ENCODE measurements at places on chromosomes 3 and 15.

DNA sequence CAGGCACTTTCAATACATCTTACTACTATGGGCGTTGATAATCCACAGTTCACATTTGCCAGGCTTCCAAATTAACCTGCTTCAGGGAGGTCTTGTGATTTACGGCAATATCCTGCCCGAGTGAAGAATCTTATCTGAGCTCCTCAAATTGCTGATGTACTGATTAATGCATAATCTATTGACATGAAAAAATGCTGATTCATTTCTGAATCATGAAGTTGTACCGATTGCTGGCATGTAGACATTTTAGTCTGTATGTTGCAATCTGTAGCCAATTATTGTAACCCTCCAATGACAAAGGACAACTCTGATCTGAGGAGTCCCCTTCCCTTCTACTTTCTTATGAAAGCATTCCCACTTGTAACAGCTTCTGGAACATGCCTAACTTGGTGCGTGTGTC, 97.2 kb downstream of the SEC22A start:
- DNase-seq = no peak

DNA sequence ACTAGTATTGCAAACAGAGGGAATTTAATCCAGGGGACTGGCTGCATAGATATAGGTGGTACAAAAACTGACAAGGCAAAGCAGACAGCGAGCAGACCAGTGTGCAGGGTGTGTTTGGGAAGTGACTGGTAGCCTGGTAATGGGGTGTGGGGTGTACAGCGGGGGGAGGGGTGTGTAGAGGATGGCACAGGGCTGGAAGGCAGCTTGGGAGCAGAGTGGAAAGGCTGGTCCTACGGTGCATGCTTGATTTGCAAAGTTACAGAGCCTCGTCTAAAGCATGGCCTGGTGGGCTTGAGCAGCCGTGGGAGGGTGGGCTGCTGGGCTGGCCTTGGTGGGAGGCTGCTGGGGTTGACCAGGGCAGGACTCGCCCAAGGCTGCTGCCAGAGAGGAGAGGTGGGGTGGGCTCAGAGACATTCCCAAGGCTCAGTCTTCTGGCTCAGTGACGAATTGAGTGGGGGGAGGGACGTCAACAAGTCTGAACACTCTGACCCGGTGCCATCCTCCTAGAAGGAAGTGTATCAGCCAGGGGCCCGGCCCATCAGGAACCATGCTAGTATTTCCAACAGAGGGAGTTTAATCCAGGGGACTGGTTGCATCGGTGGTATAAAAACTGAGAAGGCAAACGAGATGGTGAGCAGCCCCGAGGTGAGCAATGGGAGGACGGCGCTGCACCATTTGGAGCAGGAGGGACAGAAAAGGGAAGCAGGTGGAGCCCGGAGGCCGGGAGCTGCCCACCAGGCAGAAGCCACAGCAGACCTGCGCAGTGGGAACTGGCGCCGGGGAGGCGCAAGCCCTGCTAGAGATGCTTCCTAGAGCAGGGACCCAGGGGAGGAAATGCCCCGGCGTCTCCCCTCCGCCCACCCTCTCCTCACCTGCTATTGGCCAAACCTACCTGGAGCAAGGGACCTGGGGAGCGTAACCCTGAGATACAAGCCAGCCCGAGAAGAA, 29.2 kb downstream of the CPN2 start:
- DNase-seq = peak; percentile 72

- no peak for DNase-seq
These were observed 61.1 kb downstream of the CPNE4 start for GRCh38 chr3:131973731-131974130.

GRCh38 chr3:129534428-129535027, 6.1 kb downstream of the RHO start:
- DNase-seq = no peak

GRCh38 chr15:63238796-63239195, 38.6 kb upstream of the APH1B start:
- no peak for DNase-seq

- no peak for DNase-seq
These were observed 18.6 kb downstream of the ARIH1 start for GRCh38 chr15:72492733-72493132.

GRCh38 chr3:195098741-195099525, 172.0 kb downstream of the XXYLT1 start:
- DNase-seq = no peak

- DNase-seq = no peak
These were observed 49.6 kb downstream of the ECT2 start for GRCh38 chr3:172800156-172800555.

- no peak for DNase-seq
These were observed 423.5 kb downstream of the TUSC7 start for GRCh38 chr3:117133066-117133465.

GRCh38 chr3:42036483-42036823, 54.7 kb upstream of the TRAK1 start:
- DNase-seq = no peak

DNA sequence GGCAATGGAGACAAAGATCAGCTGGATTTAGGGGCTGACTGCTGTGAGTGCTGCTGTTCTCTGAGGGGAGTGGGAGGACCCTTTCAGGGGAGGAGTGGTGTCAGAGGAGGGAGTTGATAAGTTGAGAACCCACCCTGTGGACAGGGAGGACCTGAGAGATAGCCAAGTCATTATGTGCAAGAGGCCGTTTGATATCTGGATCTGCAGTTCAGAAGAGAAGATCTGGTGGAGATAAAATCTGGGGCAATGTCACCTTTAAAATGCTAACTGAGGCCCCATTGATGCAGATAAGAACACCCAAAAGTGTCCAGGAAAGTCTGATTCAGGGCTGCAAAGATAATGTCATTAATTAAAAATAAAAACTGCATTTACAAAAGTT, 256.1 kb upstream of the HES1 start:
- DNase-seq = no peak

DNA sequence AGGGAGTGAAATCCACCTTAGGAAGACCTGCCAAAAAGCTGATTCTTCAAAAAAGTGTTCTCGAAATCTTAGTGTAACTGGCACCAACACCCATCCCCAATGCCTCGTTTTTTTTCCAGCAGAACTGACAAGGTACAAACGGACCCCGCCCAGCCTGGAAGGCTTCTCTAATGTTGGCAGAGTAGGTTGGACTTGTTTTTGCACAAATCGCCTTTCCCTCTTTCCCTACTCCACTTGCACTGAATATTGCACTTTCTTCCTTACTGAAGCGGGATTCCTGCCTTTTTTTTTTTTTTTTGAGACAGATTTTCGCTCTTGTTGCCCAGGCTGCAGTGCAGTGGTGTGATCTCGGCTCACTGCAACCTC, 544 bp upstream of the TIMMDC1 start:
- peak; percentile 48 for DNase-seq

DNA sequence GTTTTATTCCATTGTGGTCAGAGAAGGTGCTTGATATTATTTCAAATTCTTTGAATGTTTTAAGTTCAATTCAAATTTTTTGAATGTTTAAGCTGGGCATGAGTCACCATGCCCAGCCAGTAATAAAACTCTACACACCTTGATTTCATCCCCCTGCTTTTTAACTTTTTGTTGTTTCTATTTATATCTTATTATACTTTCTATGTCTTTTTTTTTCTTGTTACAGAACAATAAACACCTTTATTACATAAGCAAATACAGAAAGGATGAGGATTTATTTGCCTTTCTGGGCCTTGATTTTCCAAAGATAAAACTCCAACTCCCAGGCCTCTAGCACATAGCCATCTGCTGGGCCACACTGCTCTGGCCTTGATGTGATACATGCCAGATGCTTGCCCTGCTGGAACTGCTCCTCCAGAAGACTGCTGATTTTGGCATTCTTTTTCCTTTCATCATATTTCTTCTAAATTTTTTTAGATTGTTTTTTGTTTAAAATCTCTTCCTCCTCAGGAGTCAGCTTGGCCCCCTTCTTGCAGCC, 14.0 kb downstream of the DNAH12 start:
- no peak for DNase-seq

DNA sequence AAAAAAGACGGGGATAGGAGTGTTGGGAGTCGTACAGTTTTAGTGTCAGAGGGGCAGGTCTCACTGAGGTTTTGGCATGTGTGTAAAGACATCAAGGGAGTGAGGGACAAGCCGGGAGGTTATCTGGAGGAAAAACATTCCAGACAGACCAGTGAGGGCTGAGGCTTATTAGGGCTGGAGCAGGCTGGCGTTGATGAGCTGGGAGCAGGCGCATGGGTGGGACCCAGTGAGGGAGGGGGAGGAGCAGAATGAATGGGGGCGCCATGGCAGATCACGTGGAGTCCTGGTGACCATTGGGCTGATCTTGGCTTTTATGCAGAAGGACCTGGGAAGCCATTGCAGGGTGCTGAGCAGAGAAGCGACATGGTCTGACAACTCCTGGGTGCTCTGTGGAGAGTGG, 180.2 kb downstream of the SLCO3A1 start:
- DNase-seq = no peak

GRCh38 chr15:22229990-22230819, 149.9 kb downstream of the OR4M2 start:
- no peak for DNase-seq

GRCh38 chr3:115341208-115341607, 194.1 kb upstream of the ZBTB20 start:
- DNase-seq = no peak

- DNase-seq = no peak
These were observed 16.3 kb upstream of the ST3GAL6 start for GRCh38 chr3:98746882-98747281.

GRCh38 chr3:71593106-71593505, 9.6 kb upstream of the FOXP1 start:
- DNase-seq = no peak

- DNase-seq = no peak
These were observed 103.6 kb upstream of the CTNNB1 start for GRCh38 chr3:41095702-41096101.

GRCh38 chr3:71149959-71150954, 433.3 kb downstream of the FOXP1 start:
- DNase-seq = no peak

DNA sequence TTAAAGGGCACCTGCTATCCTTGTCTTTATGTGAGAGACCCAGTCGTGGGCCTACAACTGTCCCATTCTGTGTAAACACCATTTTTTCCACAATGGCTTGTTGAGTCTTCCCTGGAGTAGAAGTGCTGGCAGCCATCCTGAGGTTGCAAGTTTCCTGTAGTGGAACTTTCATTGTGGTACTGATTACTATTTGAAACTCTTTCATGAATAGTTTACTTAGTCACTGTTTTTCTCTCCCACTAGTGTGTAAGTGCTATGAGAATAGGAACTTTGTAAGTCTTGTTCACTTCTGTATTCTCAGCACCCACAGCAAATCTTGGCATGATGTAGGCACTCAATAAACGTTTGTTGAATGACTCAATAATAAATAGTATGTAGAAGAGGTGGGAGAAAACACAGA, 48.6 kb downstream of the RARB start:
- no peak for DNase-seq

- DNase-seq = no peak
These were observed 64.7 kb downstream of the MINAR1 start for GRCh38 chr15:79496838-79497237.

GRCh38 chr3:38998086-38998485, 53.7 kb downstream of the SCN11A start:
- DNase-seq = no peak

DNA sequence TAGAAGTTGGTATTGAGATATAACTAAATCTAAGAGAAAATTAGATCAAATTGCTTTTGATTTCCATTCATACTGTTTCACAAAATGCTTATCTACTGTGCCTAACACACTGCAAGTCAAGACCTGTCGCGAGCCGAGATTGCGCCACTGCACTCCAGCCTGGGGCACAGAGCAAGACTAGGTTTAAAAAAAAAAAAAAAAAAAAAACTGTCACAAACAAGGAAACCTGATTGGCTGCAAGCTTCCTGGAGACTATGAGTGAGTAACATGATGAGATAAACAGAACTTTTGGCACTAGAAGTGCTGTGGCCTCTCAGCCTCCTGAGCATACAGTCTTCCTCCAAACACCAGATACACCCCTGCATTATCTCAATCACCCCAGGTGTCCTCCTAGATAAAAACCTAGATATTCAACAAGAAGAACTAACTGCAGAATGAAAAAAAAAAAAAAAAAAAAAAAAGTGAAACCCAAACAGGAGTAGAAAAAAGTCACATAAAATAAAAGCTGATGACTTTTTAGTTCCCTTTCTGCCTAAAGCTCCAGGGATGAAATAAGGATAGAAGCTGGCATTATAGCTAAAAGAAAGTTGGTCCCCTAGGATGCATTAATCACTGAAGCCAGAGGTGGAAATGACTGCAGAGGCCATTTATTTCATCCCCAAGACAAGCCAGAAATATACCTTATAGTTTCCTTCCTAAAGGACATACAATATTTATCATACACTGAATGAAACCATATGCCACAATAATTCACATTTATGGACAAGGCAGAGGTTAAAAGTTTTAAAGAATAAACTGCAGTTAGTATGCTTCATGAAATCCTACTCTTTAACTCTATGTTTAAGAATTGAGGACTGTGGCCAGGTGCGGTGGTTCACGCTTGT, 82.4 kb downstream of the P3H2 start:
- peak; percentile 24 for DNase-seq

DNA sequence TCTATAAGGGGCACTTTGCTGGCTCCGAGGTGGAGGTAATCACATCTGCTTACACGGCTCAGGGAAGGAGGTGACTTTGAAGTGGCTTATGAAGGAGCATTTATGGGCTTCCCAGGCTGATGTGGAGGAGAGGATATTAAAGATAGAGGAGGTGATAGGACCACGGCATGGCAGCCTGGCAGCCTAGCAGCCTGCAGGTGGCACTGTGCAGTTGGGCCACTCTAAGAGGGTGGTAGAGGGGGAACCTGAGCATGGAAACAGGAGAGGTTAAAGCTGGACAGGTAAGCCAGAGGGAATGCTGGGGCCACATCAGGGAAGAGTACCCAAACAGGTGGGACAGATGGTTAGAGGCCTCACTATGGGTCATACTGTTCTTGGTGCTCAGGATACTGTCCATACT, 375.0 kb downstream of the WDR72 start:
- DNase-seq = peak; percentile 24

DNA sequence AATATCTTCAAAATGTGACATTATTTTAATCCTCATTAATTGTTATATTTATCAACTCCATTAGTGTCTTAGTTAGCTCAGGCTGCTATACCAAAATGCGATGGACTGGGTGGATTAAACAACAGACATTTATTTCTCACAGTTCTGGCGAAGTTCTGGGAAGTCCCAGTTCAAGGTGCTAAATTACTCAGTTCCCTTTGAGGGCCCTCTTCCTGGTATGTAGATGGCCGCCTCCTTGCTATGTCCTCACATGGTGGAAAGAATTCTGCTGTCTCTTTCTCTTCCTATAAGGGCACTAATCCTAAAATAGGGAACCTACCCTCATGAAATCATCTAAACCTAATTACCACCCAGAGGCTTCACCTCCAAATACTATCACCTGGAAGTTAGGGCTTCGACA, 38.8 kb upstream of the DUT start:
- DNase-seq = no peak

GRCh38 chr3:110969229-110970211, 102.1 kb upstream of the NECTIN3 start:
- DNase-seq = no peak

- no peak for DNase-seq
These were observed 37.6 kb downstream of the ZNF148 start for GRCh38 chr3:125337506-125337905.

- DNase-seq = no peak
These were observed 39.3 kb downstream of the LRRK1 start for GRCh38 chr15:100958326-100959065.

- no peak for DNase-seq
These were observed 1.8 kb upstream of the CEP97 start for GRCh38 chr3:101722394-101723173.

GRCh38 chr15:31498756-31499155, 172.1 kb downstream of the KLF13 start:
- no peak for DNase-seq

- peak; percentile 28 for DNase-seq
These were observed 120.1 kb downstream of the VGLL4 start for GRCh38 chr3:11523572-11524101.

- peak; percentile 28 for DNase-seq
These were observed 103.6 kb upstream of the THSD4 start for GRCh38 chr15:71011503-71012155.

All from NCI-H146 (cell line).